Subcutaneous adipose tissue (tissue), 4 donors: ENCODE measurements at places on chromosomes 13 and 19. TPM values are rescaled to one million over a fixed set of nuclear protein-coding genes. Genes with fewer than 3 reads are reported as not detected.

EID2B gene
- total RNA-seq, result 0.65 TPM

AMER2 gene
- total RNA-seq, result not detected

CEACAM8 gene
- 0.98 TPM for total RNA-seq

GRIN3B gene
- not detected for total RNA-seq

FAM216B gene
- not detected for total RNA-seq

SIGLEC5 gene
- total RNA-seq, result 2.5 TPM
